ENCODE measurements at places on chromosomes 13 and 19.

DNA sequence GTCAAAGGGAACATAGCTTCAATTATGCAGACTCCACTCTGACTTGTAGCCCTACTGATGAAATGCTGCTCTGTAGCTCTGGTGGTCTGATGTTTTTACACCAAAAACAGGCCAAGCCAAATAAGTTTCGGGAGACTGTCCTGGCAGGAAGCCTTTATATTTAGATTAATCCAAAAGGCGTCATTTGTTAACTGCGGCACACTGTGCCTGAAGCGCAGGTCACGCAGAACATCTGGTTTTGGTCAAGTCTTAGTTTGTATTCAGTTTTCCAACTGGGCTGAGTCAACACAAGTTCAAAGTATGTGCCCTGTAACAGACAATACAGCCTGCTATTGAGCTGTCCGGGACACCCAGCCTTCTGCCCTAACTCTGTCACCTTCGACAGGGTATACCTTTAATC lies 154.6 kb upstream of the IPO5 start:
- no peak for DNase-seq

DNA sequence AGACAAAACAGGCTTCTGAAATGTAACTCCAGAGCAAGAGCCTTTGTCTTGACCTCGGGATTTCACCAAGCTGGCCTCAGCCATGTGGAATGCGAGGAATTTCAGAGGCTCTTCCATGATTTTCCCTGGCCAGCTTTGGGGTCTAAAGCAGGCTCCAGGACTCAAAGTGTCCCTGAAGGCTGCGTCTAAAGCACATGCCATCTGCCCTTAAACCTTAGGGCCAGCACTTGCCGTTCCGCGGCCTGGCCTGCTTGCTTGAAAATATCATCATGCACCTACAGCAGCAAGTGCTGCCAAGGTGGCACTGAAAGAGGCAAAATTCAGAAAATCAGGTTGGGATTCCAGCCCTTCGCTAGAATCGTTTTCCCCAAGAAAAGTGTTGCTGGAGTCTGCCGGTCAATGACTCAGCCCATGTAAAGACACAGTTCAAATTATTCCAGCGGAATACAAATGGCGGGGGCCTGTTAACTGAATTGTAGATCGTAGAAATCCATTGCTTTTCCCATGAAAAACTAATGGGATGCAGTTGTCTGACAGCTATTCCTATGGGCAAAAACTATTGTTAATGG lies 105.7 kb upstream of the RAP2A start:
- DNase-seq: no peak

- no peak for DNase-seq
Measured at GRCh38 chr13:77878190-77878589, 40.4 kb downstream of the EDNRB start.

DNA sequence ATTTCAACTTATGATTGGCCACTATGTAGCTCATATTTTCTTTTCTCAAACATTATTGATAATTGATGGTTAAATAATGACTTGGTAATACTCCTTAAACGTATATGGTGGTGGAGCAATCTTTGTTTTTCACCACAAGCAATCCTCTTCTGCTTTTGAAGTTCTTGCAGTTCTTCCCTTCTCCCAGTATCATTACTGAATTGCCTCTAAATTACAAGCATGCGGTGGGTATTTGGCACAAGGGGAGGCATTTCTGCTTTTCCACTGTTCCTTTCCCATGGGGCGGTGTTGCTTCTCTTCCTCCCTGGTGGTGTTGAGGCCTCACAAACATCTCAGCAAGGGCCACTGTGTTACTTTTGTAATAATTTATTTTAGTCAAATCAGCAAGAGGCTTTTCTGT lies 234.4 kb upstream of the RXFP2 start:
- no peak for DNase-seq

DNA sequence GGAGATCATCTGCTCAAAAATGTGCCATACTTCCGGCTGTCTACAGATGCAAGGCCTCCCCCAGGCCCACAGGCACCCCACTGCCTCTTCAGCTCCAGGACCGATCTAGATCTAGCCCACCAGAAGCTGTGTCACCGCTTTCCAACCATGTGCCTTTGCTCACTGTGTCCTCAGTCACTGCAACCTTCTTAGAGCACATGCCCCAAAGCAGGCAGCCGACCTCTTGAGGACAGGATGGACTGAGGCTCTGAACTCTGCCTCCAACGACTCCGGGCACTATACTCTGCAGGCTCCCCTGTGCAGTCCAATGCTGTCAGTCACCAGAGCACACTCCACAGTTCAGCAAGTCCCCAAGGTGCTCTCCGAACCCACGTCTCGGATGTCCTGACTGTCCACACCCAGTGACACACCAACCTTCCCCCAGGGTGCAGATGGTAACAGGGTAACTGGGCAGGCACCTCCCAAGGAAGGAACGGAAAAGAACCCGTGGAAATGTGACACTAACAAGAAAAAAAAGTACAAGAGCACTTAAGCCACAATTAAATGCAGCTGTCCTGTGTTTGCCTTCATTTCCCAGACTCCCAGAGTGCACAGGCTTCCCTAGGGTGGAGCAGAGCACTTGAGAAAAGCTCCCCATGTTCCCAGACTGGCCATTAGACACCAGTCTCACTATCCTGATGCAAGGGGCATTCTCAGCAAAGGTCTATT lies 4.8 kb downstream of the STK24 start:
- DNase-seq: peak; percentile 51

- DNase-seq: no peak
Measured at GRCh38 chr13:33764716-33765115, 53.2 kb upstream of the RFC3 start.

DNA sequence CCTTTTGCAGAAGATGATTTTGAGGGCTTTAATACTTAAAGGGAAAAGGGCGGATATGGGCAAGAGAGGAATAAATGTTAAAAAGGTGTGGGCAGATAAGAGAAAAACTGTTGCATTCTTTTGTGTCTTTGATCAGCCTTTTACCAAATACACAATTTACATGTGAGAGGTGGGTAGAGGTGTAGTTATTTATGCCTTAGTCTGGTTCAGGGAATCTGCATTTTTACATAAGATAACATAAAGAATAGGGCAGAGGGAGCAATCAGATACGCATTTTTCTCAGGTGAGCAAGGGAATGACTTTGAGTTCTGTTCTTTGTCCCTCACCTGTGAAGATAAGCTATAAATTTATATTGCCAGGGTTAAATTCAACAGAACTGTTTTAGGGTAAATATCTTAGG lies 708.4 kb upstream of the SLITRK1 start:
- DNase-seq: no peak

DNA sequence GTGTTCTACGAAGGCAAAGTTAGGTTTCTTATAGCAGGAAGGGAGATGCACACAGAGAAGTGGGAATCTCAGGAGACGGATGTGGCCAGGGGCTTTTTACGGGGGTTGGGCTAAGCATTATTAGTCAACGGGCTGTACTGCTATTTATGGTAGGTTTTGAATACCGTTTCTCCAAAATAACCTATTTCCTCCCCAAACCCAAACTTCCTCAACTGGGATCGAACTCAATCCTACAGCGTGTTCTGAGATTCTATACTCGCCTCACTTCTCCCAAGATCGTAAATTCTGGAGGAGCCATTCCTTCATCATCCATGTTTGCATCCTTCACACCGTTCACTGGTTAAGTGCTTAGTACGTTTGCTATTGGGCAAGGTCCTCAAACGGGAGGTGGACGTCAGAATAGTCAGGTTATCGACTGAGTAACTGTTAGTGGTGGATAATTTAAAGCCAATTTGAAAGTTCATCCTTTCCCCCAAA lies 1.2 kb upstream of the TRIM13 start:
- DNase-seq: no peak

DNA sequence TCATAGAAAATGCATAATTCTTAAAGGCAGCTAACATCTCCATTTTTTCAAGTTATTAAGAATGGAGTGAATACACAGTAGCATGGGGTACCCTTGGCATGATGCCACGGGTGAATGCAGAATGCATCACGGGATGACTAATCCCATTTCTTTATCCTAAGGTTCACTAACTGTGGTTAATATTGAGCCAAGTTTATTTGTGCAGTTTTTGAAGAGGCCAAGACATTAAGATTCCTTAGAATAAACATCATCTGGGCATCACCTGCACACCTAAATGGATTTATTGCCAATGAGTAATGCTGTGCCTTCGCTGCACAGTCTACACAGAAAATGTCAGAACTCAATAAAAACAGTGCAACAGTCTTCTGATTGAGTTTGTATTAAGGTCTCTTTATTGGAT lies 333.1 kb downstream of the GPC6 start:
- no peak for DNase-seq

- DNase-seq: no peak
Measured at GRCh38 chr19:27805848-27806247, 1407.1 kb downstream of the UQCRFS1 start.

- DNase-seq: no peak
Measured at GRCh38 chr13:112771139-112771876, 81.5 kb downstream of the ATP11A start.

DNA sequence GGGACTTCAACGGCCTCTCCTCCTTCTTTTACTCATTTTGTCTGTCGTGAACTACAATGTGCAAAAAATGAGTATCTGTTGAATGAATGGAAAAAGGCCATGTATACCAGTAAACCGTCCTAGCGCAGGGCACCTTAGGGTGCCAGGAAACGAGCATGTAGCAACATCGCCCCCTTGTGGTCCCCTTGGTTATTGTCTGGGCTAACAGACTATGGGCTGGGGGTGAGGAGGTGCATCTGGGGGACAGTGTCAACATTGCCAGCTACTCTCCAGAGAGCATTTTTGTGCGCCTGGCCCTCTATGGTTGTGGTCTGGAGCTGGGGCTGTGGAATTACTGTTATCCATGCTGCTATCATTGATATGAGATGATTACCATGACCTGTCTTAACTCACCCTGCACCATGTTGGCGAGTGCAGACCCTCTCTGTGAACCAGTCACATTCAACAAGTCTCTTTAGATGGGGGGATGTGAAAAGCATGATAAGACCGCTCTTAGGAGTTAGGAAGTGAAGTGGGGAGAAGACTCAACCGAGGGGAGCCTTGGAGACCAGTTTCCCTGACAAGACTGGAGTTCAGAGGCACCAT lies 22.8 kb upstream of the SIGLEC11 start:
- no peak for DNase-seq

- no peak for DNase-seq
Measured at GRCh38 chr19:4896372-4896771, 6.3 kb downstream of the ARRDC5 start.

DNA sequence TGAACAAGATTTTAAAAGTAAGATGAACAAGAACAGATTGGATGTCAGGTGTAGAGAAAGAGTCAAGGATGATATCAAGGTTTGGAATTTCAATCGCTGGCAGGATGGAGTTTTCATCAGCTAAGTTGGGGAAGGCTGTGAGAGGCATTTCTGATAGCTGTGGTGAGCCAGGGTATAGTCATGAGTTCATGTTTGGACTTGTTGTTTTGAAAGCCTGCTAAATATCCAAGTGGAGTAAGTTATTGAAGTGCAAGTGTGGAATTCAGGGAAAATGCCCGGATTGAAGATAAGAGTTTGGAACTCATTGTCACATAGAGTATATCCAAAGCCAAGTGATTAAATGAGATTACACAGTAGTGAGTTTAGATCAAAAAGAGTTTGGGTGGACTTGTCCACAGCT lies 11.0 kb upstream of the EPSTI1 start:
- DNase-seq: no peak

- DNase-seq: no peak
Measured at GRCh38 chr19:34259367-34260095, 5.2 kb downstream of the GARRE1 start.

DNA sequence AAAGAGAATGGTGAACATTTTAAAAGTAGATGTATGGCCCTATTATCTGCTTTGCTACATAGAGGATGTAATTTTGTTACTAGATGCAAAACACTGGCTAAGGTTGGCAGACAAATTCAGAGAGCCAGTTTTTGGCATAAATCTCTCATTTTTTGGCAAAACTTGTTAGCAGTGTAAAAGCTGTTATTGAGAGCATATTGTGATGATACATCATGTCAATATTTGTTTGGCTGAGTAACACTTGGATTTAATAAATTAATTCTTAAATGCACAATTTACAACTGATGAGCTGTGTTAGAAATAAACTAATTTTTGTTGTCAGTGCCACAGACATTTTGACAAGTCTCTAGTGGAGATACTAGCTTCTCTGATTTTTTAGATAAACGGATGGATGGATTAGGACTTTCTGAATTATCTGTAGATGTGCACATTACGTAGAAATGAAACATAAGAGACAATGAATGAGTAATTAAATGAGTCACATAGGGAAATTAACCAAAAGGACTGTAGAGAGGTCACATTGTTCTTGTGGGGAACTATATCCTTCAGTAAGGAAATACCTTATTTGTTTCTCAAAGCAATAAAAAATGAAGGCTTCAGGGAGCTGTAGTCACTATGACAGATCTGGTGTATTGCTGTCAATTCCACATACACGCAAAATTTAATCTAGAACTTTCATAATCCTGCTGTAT lies 17.4 kb downstream of the UFM1 start:
- DNase-seq: no peak

GRCh38 chr19:13961826-13962698 lies 9.8 kb downstream of the DCAF15 start:
- DNase-seq: no peak

DNA sequence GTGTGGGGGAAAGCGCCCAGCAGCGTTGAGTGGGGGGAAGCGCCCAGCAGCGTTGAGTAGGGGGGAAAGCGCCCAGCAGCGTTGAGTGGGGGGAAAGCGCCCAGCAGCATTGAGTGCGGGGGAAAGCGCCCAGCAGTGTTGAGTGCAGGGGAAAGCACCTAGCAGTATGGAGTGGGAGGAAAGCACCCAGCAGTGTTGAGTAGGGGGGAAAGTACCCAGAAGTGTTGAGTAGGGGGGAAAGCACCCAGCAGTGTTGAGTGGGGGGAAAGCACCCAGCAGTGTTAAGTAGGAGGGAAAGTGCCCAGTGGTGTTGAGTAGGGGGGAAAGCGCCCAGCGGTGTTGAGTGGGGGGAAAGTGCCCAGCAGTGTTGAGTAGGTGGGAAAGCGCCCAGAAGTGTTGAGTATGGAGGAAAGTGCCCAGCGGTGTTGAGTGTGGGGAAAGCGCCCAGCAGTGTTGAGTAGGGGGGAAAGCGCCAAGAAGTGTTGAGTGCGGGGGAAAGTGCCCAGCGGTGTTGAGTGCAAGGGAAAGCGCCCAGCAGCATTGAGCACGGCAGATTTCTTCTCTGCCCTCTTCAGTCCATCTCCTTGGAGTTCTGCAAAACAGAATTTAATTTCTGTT lies 138.4 kb downstream of the ATP11A start:
- no peak for DNase-seq

DNA sequence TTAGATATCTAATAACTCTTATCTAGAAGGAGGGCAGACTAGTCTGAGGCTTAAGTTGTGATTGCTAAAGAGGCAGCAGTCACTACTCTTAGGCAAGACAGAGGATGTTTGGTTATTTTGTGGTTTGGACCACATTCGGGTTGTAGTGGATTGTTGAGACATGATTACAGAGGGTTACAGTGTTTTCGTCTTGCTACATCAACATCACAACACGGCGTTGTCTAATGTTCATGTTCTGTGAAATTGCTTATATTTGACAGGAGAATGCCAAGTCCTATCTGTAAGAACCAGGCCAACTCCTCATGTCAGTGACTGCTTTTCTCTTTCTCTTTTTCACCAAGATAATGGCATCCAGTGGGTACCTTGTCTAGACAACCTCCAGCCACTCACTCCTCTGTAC lies 16.8 kb upstream of the TM9SF2 start:
- DNase-seq: no peak

Measured in NCI-H1417 treated with DMSO at 0.1 percent for 48 hours (cell line).